Hematopoietic multipotent progenitor cell treated with erythropoietin and hydrocortisone succinate and interleukin-3 and kit ligand, for 8 days (in vitro differentiated cells): ENCODE measurements at places on chromosomes 5 and 9.

DNA sequence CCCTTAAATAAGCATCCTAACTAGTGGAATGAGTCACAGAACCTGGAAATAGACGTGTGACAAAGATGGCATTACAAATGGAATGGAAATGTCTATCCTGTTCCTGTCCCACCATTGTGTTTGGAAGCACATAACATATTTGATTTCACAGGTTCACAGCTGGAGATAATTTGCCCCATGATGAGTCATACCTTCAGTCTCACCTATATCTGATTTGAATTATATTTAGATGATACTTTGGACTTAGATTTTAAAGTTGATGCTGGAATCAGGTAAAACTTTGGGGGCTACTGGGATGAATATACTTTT lies 92.5 kb downstream of the CEMIP2 start:
- no peak for DNase-seq

DNA sequence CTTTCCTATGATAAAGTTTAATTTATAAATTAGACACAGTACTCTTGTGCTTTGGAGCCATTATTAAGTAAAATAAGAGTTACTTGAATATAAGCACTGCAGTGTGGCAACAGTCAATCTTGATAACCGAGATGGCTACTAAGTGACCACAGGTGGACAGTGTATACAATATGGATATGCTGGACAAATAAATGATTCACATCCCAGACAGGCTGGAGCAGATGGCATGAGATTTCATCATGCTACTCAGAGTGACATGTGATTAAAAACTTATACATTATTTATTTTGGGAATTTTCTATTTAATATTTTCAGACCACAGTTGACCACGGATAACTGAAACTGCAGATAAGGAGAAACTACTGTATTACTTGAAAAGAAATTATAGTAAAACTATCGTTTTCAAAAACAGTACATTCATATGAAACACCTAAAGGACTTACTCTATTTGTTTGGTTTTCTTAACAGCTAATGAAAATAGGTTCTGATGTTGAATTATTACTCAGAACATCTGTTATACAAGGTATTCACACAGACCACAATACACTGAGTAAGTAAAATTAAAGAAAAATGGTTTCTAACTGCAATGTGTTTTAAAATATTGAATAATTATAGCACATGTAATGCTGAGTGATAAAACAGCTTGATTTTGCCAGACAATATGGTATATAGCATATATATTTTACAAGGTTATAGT lies 16.0 kb downstream of the LYRM7 start:
- no peak for DNase-seq

DNA sequence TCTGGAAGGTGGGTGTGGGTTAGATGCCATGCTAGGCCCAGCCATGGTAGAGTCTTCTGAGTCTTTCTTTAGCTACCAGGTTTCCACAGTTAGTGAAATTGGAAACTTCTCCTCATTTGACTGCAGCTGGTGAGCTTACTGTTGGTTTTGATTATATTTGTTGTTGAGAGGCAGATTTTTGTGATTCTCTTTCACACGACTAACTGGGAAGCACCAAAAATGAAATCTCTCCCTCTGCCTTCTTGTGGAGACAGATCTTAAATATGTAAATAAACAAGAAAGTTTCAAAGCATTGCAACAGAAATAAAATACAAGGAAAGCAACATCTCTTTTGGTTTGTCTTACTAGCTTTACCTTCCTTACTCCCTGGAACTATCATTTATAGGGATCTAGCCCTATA lies 122.2 kb downstream of the CEMIP2 start:
- DNase-seq: no peak

GRCh38 chr5:72641164-72641563 lies 134.0 kb upstream of the ZNF366 start:
- DNase-seq: no peak

GRCh38 chr5:127568166-127568565 lies 50.7 kb downstream of the PRRC1 start:
- no peak for DNase-seq

- no peak for DNase-seq
Measured at GRCh38 chr5:178363501-178364325, 131.1 kb upstream of the PHYKPL start.

DNA sequence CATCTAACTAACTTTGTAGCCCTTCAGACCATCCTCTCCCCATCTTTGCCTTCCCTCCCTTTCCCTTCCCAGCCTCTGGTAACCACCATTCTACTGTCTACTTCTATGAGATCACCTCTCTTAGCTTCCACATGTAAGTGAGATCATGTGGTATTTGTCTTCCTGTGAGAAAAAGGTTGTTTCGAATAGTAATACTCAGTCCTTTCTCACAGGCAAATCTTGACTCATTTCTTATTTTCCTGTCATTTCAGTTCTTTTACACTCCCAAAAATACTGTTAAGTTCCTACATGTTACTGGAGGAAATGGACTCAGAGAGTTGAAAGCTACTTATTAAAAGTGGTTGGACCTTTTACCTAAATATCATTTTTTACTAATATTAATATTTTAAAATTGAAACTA lies 82.1 kb downstream of the SLF1 start:
- no peak for DNase-seq
